Smooth muscle cell of bladder (primary cell): ENCODE measurements at places on chromosomes 7 and 10. TPM values are rescaled to one million over a fixed set of nuclear protein-coding genes. Genes with fewer than 3 reads are reported as not detected.

DNAJC1 gene
- 66.7 and 73.5 TPM in 2 replicates for total RNA-seq

HSPA12A gene
- 11.7 and 12.1 TPM in 2 replicates for total RNA-seq

IGFBP3 gene
- 98.1 and 589 TPM in 2 replicates for total RNA-seq

CCDC71L gene
- 120 and 206 TPM in 2 replicates for total RNA-seq

PPP2R2D gene
- total RNA-seq: 19.2 and 26.9 TPM in 2 replicates

CAV2 gene
- total RNA-seq: 43.8 and 47.8 TPM in 2 replicates
